Nucleus accumbens (tissue), 56 donors: ENCODE measurements at places on chromosomes 13 and 19.

DNA sequence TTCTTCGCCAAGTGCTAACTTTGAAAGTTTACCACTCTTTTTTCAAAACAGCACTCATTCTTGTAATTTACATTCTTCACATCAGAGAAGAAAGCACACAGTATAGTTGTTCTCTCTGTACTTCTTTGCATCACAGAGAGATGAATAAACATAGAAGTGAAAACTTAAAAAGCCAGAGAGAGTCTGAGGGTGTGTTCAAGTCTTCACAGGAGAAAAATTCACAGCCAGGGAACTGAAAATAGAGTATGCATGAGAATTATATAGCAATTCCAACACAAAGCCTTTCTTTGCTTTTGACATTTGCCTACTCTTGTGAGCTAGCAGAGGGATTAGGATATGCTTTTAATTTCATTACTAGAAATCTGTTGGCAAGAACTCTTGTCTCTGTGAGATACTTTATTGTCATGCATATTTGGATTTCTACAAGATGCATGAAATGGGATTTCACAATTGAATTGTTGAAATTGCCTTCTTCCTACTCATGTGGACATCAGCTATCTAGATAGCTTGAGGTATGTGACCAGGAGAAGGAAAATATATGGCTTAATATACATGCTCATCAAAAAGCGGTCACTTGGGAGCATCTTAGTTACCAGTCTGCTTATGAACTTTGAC, 166.1 kb downstream of the SLC7A1 start:
- DNase-seq: no peak

DNA sequence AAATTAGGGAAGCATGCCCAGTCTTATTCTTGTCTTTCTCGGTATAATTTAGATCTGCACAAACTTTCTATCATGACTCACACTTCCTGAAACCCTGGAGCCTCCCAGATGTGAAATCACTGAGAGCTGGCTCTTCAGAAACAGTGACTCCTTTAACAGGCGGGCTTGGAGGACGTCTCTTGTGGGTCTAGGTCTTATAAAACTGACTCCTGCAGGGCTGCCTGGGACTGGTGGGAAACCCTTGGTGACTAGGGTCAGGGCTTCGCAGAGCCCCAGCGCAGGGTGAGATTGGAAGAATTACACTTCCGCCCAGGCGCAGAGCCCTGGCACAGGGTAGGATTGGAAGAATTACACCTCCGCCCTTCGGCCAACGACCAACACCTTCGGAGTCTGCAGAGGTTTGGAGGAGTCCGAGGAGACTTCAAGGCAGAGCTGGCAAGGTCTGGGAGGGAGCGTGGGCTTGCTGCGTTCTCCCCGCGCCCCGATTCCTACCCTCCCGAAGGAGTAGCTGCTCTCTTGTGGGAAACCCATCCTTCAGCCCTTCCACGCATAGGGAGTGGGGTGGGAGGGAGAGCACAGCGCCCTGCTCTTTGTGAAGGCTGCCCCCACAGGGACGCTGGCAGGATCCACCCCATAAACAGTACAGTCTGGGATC, 43.4 kb upstream of the MAP3K10 start:
- no peak for DNase-seq

GRCh38 chr19:28636016-28636629, 576.8 kb downstream of the UQCRFS1 start:
- no peak for DNase-seq

- DNase-seq: no peak
Measured at GRCh38 chr13:43295825-43296564, 272.6 kb downstream of the DNAJC15 start.

GRCh38 chr19:4057931-4058692, 8.6 kb downstream of the ZBTB7A start:
- DNase-seq: no peak

GRCh38 chr19:50252111-50252886, 48.9 kb downstream of the MYH14 start:
- DNase-seq: no peak

GRCh38 chr19:55651236-55651635, 3.2 kb downstream of the CCDC106 start:
- no peak for DNase-seq

DNA sequence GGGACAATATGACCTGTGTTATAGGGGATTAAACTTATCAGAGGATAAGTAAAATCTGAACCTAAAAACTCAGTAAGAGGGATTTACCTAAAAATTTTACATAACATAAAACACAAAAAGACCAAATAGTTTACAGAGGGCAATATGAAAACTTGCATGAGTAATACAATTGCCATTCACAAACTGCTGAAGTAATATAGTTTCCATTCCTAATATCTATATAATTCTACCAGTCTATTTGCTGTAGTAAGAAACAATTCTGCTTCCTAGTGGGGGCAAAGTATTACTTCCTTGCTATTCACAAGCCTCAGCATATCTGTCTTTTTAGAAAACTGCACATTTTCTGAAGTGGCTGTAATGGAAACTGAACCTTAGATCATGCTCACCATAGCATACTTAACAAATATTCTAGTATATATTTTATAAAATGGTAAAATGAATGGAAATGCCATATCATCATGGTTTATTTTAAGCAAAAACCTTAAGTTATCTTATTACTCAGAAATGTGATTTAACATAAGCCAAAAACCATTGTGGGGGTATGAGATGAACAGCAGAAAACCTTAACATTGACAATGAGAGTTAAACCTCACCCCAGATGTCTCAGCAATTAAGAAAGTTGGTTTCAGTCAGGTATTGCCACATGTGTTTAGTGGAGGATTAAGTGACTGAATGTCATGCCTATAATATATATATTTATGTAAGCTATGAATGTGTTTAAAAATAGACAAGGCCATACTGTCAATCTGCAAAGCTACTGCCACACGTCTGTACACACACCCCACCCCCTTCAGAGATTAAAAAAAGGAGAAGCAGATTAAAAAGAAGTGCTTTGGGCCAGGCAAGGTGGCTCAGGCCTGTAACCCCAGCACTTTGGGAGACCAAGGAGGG, 136.8 kb downstream of the MIPEP start:
- no peak for DNase-seq

DNA sequence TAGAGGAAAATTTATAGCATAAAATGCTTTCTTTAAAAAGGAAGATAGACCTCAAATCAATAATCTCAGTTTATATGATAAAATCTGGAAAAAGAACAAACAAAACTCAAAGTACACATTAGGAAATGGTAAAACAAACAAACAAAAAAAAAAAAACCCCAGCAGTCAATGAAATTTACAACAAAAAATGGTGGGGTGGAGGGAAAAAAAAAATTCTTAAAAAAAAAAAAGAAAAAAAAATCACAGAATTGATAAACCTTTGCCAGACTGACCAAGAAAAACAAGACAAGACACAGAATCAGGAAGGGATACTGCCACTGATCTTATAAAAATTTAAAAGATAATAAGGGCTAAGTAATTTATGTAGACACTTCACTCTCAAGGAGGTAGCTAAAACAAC, 11.2 kb downstream of the TUBGCP3 start:
- no peak for DNase-seq
